ENCODE measurements at places on chromosomes 6 and 20.

DNA sequence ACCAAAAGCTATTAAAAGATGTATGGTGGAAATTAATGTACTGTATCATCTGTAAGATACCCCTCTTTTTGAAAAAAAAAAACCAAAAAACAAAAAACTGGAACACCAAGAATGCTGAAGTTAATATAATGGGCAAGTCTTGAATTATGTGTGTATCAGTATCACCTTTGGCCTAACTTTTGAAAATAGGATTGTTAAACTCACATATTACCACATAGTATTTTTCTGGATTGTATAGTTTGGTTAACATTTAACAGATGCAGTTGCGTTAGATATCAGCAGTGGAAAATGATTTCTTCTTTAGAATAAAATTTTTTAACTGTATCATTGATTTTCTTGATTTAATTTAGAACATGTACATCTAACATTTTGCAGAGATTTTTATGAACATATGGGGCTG is 118.5 kb downstream of the LRRC1 start:
- no peak for DNase-seq

- DNase-seq = no peak
Observed at GRCh38 chr20:59078231-59078630, 35.6 kb upstream of the PRELID3B start.

DNA sequence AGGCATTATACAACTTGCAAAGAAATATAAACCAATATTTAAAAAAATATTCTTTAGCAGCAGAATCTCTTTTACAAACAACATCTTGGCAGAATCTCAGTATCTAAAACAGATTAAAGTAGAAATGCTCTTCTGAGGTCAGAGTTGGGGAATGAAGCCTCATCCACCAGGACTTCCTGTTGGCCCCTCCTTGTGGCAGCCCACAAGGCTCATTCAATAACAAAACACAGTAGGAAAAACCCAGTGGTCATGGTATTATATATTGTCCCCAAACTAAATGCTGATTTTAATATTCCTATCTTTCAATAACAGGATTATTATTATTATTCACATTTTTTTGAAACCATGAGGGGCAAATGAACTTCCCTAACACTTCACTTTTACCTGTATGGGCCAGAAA is 368.6 kb downstream of the BTBD9 start:
- no peak for DNase-seq

DNA sequence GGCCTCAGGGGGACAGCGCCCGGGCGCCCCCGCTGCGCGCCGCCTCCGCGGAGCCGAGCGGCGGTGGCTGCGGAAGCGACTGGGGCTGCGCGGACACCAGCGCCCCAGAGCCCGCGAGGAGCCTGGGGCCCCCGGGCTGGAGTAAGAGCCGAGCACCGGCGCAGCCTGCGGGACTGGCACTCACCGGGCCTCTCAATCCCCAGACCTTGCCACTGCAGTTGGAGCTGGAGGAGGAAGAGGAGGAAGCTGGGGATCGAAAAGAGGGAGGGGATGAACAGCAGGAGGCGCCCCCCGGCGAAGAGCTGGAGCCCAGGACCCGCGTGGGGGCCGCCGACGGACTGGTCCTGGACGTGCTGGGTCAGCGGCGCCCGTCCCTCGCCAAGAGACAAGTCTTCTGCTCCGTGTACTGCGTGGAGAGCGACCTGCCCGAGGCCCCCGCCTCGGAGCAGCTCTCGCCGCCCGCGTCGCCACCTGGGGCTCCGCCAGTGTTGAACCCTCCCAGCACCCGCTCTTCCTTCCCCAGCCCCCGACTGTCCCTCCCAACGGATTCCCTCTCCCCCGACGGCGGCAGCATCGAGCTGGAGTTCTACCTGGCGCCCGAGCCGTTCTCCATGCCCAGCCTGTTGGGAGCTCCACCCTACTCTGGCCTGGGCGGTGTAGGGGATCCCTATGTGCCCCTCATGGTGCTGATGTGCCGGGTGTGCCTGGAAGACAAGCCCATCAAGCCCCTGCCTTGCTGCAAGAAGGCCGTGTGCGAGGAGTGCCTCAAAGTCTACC is 590 bp downstream of the RNF217 start:
- no peak for DNase-seq

DNA sequence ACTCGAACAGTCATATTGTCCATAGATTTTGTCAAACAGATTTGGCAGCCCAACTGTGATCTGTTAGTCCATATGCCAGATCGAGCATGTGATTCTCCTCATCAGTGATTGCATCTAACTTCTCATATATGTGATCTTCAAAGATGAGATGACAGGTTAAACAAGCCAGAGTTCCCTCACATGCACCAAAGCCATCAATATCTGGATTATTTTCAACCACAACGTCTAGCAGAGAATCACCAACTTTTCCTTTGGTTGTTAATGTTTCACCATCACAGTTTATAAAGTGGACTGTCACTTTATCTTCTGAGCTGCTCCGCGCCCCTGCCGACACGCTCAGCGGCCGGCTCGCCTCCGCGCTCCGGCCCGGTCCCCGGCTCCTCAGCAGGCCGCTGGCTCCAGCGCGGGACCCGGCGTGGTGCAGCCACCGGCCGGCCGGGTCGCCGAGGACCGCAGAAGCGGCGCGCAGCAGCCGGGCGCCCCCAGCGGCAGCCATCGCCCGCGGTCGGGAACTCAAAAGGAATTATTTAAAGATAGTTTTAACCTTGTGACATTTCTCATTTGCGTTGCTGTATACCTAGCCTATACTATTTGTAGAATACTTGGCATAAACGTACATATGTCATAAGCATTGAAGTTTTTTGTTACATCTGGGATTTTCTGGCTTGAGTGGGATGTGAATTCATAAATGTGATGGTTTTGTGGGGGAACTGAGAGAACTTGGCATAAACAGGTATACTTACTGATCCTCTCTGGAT is 40.1 kb upstream of the DYNLRB1 start:
- peak; percentile 13 for DNase-seq

DNA sequence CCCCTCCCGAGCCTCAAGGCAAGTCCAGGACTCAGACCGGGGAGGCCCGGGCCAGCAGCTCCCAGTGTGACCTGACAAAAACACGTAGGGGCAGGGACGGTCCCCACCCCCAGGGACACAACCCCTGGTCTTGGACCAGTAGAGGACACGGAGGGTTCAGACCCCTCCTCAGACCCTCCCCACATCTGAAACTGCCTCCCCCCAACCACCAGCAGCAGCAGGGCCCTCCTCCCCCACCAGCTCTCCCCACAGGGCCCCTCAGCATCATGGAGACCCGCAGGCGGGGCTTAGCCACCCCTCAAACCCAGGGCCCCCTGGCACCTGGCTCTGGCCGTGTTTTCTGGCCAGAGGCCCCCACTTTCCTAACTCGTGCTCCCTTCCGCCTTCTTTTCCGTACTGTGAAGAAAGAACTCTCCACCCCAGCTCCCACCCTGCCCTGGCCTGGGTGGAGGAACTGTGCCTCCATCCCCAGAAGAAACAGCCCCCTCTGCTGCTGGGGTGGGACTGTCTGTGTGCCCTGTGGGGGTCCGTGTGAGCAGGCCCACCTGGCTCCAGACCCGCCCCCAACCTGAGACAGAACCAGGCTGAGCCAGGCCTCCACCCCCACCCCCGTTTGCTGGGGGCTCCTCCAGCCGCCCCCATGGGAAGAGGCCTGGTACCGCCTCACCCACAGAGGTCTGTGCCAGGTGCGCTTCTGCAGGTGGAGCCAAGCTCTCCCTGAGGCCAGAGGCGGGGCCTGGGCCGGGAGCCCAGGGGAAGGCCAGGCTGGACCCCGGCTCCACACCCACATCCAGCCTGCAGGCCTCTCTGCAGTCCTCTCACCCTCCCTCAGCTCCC is 39.0 kb upstream of the MDFI start:
- DNase-seq = no peak

GRCh38 chr6:118372413-118372812 is 175.7 kb upstream of the PLN start:
- DNase-seq = no peak

- DNase-seq = no peak
Observed at GRCh38 chr20:25487306-25487705, 79.8 kb downstream of the GINS1 start.

GRCh38 chr6:103113416-103113815 is 1719.9 kb downstream of the GRIK2 start:
- no peak for DNase-seq

DNA sequence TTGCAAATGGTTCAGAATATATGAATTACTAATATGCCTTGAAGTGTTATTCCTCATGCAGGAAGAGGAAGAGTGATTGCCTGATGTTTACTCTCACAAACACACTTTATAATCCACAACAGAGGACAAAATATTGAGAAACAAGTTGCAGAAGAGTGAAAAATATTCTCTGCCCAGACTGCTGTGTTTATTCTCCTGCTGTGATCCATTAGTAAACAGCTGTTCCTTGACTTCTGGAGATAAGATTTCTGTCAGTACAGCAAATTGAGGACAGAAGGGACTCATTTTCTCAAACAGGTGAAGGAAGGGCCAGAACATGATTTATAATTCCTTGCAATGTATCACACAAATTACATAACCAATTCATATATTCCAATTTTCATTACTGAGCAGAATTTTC is 148.0 kb downstream of the EPM2A start:
- DNase-seq = no peak

DNA sequence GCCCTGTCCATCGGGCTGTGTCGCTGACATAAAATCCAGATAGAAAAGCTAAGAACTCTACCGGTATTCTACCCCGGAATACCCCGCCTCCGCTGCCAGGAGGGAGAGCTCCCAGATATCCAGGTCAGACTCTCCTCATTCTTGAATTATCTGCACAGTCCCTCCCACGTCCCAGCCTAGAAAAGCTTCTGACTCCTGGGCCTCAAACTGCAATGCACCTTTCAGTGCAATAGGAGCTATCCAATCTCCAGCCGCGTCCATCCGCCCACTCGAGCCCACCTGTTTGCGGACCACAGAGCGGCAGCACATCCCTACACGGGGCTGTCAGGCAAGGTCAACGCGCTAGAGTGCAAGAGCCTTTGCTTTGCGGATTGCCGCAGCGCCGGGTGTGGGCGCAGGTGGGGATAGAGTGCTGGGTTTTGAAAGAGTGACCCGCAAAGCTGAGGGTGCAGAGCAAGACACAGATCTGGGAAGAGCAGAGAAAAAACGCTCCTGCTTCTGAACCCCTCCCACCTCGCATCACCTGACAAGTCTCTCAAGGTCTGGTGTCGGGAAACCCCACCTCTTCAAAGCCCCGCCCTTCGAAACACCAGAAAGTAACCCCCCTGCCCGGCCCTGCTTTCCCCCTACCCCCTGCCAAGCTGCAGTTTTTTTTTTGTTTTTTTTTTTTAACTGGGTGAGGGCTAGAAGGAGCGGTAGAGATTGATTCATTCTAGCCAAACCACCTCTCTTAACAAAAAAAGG is 1.3 kb downstream of the TAPBP start:
- peak; percentile 42 for DNase-seq

- no peak for DNase-seq
Observed at GRCh38 chr20:59780494-59781185, 152.8 kb downstream of the SYCP2 start.

- DNase-seq = no peak
Observed at GRCh38 chr6:86153521-86153920, 510.8 kb upstream of the SYNCRIP start.

GRCh38 chr20:20497242-20497978 is 129.5 kb downstream of the INSM1 start:
- no peak for DNase-seq

- no peak for DNase-seq
Observed at GRCh38 chr6:151073701-151074100, 166.1 kb upstream of the AKAP12 start.

GRCh38 chr6:13873288-13874190 is 51.2 kb upstream of the RNF182 start:
- DNase-seq = peak; percentile 28

DNA sequence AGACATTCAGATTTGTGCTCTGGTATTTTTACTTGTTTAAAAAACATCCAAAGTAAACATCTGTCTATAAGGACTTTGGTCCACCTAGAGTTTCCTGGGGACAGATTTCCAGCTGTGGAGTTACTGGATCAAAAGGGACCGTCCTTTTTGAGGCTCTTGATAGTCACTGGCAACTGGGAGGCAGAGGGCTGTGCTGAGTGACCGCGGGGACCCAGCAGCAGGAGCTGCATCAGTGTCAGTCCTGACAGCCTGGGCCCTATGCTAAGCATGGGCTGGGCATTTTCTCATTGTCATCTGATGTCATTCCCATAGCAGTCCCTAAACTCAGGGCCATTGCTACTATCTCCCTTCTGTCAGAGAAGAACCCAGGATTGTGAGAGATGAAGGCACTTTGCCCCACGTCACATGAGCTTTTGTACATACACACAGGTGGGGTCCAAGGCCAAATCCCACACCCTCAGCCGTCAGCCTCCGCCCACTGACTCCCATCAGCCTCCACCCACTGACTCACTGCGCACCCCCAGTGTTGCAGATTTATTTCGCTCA is 293.8 kb downstream of the TAF4 start:
- no peak for DNase-seq

DNA sequence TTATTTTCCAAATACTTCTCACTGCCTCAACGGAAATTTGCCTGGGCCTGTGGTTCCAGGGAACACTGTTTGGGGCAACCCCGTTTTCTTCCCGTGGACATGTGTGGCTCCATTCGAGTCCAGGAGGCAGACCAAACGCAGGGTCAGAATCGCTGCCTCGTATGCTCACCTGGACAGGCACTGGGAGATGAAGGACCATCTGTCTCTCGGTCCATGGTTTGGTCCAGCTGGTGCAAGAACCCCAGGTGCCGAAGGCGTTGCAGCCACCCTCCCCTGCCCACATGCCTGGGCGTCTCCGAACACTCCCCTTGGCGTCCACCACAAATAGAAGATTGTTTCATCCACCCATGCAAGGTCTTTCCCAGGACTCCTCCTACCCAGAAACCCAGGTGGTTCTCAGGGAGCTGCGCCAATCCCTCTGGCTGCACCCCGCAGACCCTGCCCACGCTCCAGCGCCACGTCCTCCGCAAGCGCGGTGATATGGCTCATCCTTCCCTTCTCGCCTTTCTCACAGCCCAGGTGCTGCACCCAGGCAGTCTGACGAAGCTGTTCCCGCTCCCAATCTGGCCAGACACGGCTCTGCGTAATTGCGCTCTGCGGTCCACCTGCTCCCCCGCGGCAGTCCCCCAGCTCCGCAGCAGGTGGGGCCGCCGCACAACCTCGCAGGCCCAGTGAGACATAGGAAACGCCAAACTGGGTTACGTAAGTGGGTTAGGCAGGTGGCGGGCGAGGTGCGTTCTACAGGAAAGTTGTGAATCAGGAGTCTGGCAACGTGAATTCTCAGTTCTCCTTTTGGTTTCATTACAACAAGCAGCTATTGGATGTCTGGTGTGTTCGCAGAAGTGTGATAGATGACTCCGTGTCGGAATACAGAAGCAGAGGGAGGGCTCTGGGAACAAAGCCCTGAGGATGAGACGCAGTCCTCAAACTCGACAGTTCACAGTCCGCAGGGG is 146.2 kb upstream of the ECI2 start:
- DNase-seq = no peak

- DNase-seq = no peak
Observed at GRCh38 chr20:31862506-31862905, 7.8 kb downstream of the DUSP15 start.

- no peak for DNase-seq
Observed at GRCh38 chr20:38927902-38928578, 1.8 kb downstream of the FAM83D start.

GRCh38 chr6:167738386-167738785 is 88.3 kb upstream of the AFDN start:
- DNase-seq = no peak

- no peak for DNase-seq
Observed at GRCh38 chr6:127119102-127120022, 891 bp downstream of the RSPO3 start.
